ENCODE measurements at places on chromosomes 11 and 22.

GRCh38 chr11:124101737-124102136, 13.5 kb upstream of the VWA5A start:
- H3K27ac ChIP-seq, result no peak overlapping the region
- H3K27me3 ChIP-seq, result no peaks in the 10 kb centered on the region
- DNase-seq, result no peak
- no peak overlapping the region for H3K4me3 ChIP-seq

DNA sequence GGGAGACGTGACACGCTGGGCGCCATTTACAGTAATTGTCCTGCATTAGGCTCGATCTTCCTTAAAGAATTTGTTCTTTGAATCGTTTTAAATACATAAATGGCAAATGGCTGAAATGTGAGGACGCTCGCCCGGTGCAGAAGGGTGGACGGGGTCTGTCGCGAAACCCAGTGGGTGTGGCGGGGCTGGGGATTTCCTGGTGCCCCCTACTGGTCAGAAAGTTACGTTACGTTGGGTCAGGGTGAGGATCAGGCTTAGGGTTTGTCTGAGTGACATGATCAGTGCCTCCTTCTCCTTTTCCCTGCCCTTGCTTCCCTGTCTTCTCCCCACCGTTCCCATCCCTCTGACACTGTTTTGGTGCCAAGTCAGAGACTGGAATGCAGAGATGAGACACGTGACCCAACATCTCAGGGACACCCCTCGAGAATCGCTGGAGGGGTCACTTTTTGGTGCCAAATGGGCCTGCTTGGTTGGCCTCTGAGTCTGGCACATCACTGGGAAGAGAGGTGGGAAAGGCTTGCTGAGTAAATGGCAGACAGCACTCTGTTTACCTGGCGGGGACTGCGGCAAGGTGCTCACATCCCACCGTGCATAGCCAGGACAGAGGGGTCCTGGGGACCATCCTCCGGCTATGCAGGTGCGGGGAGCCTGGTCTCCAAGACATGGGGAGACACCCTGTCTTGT, 1107.6 kb downstream of the BRD1 start:
- no peak overlapping the region for H3K4me3 ChIP-seq
- no peak for DNase-seq
- no peaks in the 10 kb centered on the region for H3K4me1 ChIP-seq

GRCh38 chr11:113690619-113691569, 15.2 kb downstream of the TMPRSS5 start:
- H3K4me1 ChIP-seq, result no peaks in the 10 kb centered on the region
- H3K27me3 ChIP-seq, result no peaks in the 10 kb centered on the region
- H3K27ac ChIP-seq, result no peak overlapping the region
- no peak overlapping the region for H3K4me3 ChIP-seq

GRCh38 chr11:130181295-130182272, 22.0 kb downstream of the ST14 start:
- no peak overlapping the region for H3K4me3 ChIP-seq
- H3K27ac ChIP-seq, result no peak overlapping the region
- no peaks in the 10 kb centered on the region for H3K4me1 ChIP-seq
- no peaks in the 10 kb centered on the region for H3K36me3 ChIP-seq
- DNase-seq, result no peak

- H3K4me3 ChIP-seq, result no peak overlapping the region
- no peak for DNase-seq
- no peaks in the 10 kb centered on the region for H3K4me1 ChIP-seq
- no peak overlapping the region for H3K27ac ChIP-seq
- no peaks in the 10 kb centered on the region for H3K27me3 ChIP-seq
- H3K36me3 ChIP-seq, result no peaks in the 10 kb centered on the region
Measured at GRCh38 chr11:69215216-69215615, 59.5 kb downstream of the SMIM38 start.

DNA sequence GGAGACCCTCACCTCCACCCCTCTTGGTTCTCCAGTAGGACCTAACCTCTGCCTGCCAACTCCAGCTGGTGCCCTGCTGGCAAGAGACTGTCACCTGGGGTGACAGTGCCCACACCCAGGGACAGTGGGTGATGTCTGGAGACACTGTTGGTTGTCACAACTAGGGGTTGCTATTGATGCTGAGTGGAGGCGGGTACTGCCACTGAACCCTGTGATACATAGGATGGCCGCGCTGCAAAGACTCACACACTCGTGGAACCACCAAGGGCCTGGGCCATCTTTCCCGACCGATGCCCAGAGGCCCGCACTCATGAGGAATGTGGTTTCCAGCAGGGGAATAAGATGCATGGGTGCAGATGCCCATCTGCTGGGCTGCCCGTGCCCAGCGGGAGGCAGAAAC, 143.2 kb downstream of the SHANK2 start:
- peaks cover 3% of the 10 kb centered on the region for H3K4me1 ChIP-seq
- no peak overlapping the region for H3K4me3 ChIP-seq
- no peak for DNase-seq
- H3K27ac ChIP-seq, result no peak overlapping the region
- no peaks in the 10 kb centered on the region for H3K27me3 ChIP-seq

- H3K27ac ChIP-seq, result no peak overlapping the region
- no peak overlapping the region for H3K4me3 ChIP-seq
- H3K4me1 ChIP-seq, result peaks cover 4% of the 10 kb centered on the region
- peak; percentile 22 for DNase-seq
- H3K36me3 ChIP-seq, result no peaks in the 10 kb centered on the region
Measured at GRCh38 chr11:15711311-15711710, 596.6 kb downstream of the INSC start.

DNA sequence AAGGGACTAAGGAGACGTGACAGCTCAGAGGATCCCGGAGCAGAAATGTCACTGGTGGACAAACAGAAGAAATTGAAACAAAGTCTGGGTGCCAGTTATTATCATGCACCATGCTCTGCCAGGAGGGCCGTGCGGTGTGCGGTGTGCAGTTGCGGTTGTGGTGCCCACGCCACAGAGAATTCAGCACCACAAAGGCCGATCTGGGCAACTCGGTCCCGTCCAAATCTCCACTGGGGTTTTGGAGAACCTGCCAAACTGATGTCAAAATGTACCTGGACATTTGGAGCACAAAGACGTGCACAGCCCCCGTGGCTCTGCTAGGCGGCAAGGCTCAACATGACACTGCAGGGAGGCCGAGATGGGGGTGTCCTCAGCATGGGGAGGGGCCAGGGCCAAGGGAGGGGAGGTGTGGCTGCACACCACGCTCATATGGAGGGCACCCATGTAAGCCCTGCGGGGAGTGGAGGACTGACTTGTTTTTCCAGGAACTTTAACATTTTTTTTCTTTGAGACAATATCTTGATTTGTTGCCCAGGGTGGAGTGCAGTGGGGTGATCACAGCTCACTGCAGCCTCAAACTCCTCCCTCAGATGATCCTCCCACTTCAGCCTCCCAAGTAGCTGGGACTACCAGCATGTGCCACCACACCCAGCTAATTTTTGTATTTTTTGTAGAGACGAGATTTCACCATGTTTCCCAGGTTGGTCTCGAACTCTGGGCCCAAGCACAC, 39.4 kb downstream of the GNB1L start:
- no peaks in the 10 kb centered on the region for H3K27me3 ChIP-seq
- no peaks in the 10 kb centered on the region for H3K36me3 ChIP-seq
- H3K27ac ChIP-seq, result no peak overlapping the region
- no peak overlapping the region for H3K4me3 ChIP-seq
- no peaks in the 10 kb centered on the region for H3K4me1 ChIP-seq

DNA sequence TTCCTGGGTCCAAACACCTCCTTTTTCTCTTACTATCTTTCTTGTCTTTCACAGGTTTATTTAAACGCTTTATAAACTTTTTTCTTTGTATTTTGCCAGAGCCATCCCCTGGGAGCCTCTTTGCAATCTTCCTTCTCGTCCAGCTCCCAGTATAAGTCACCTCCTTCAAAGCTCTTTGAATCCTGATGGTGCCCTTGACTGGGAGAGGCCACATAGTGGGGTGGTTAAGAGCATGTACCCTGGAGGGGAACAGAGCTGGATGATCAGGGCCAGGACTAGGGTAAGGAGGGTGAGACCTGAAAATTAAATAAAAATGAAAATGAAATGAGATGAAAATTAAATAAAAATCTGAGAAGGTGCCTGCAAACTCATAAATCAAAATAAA, 155.0 kb downstream of the FBXO7 start:
- H3K4me1 ChIP-seq, result no peaks in the 10 kb centered on the region
- H3K4me3 ChIP-seq, result no peak overlapping the region
- no peaks in the 10 kb centered on the region for H3K36me3 ChIP-seq
- DNase-seq, result no peak
- H3K27ac ChIP-seq, result no peak overlapping the region

GRCh38 chr22:22070371-22070824, 87.8 kb upstream of the TOP3B start:
- H3K27ac ChIP-seq, result no peak overlapping the region
- no peak for DNase-seq
- H3K27me3 ChIP-seq, result peaks cover 66% of the 10 kb centered on the region
- no peaks in the 10 kb centered on the region for H3K36me3 ChIP-seq

- DNase-seq, result no peak
- no peak overlapping the region for H3K27ac ChIP-seq
- no peak overlapping the region for H3K4me3 ChIP-seq
- no peaks in the 10 kb centered on the region for H3K4me1 ChIP-seq
Measured at GRCh38 chr11:101035872-101036271, 93.7 kb downstream of the PGR start.

DNA sequence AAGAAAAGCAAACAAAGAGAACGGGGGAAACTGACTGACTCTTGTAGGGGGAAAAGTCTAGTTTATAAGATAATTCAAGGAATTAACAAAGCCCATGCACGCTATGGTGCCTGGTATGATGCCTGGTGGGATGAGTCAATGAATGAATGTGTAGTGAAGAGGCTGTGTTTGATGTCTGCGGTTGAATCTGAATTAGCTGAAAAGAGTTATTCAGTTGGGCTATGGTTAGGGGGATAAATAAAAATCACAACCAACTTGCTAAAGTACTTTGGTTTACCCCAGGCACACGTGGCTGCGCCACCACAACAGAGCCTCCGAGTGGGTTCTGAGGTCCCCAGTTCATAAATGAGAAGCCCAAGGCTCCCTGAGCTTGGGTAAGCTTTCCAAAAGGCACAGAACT, 369.3 kb upstream of the SYN3 start:
- DNase-seq, result no peak
- H3K36me3 ChIP-seq, result peaks cover 4% of the 10 kb centered on the region
- H3K27ac ChIP-seq, result no peak overlapping the region
- H3K4me1 ChIP-seq, result peaks cover 2% of the 10 kb centered on the region
- no peaks in the 10 kb centered on the region for H3K27me3 ChIP-seq

- no peak overlapping the region for H3K27ac ChIP-seq
- no peaks in the 10 kb centered on the region for H3K4me1 ChIP-seq
- no peaks in the 10 kb centered on the region for H3K27me3 ChIP-seq
- H3K4me3 ChIP-seq, result no peak overlapping the region
Measured at GRCh38 chr11:60625262-60625661, 74.2 kb upstream of the MS4A8 start.

DNA sequence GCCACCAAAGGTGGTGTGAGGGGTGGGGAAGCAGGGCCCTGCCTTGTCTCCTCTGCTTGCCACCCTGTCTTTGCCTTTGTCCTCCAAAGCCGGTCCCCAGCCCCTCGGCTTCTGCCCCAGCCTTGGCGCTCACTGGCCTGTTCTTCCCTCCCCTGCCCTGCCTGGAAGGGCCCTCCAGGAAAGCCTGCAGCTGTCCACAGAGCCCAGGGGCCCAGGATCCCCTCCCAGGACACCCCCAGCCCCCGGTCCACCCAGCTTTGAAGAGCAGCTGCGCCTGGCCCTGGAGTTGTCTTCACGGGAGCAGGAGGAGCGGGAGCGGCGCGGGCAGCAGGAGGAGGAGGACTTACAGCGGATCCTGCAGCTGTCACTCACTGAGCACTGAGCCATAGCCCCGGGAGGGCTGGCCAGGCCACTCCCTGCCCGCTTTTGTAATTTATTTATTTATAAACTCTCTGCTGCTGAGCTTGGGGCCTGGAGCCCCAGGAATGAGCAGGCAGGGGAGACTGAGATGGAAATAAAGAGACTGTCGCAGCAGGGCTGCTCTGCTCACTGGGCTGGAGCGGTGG, 1.3 kb upstream of the SSH3 start:
- peak overlapping the region; percentile 98 for H3K4me3 ChIP-seq
- no peak overlapping the region for H3K27ac ChIP-seq
- peaks cover 5% of the 10 kb centered on the region for H3K36me3 ChIP-seq
- H3K27me3 ChIP-seq, result no peaks in the 10 kb centered on the region
- H3K4me1 ChIP-seq, result peaks cover 7% of the 10 kb centered on the region
- DNase-seq, result no peak

DNA sequence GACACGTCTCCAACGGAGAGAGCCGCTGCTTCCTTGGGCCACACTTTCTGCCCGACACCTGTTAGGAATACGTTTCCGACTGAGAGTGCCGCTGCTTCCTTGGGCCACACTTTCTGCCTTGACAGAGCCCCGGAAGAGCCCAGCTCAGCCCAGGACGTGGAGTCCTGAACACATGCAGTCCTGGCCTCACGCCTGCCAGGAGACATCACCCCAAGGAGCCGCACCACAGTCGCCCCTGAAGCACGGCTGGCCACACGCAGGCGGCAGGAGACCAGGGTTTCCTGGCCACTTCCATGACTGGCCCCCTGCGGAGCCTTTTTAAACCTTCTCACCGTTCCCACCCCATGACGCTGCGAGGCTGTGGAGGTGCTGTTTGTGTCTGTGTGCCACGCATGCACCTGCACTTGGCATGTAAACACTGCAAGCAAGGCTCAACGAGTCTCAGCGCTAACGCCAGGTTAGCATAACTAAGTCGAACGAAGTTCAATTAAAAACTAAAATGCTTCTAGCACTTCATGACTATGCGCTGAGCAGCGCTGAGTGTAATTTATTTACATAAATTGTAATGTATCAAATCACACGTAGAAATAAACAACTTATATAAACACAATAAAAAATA, 8.8 kb downstream of the TOLLIP start:
- no peak for DNase-seq
- H3K4me1 ChIP-seq, result no peaks in the 10 kb centered on the region
- H3K27ac ChIP-seq, result no peak overlapping the region
- no peak overlapping the region for H3K4me3 ChIP-seq

DNA sequence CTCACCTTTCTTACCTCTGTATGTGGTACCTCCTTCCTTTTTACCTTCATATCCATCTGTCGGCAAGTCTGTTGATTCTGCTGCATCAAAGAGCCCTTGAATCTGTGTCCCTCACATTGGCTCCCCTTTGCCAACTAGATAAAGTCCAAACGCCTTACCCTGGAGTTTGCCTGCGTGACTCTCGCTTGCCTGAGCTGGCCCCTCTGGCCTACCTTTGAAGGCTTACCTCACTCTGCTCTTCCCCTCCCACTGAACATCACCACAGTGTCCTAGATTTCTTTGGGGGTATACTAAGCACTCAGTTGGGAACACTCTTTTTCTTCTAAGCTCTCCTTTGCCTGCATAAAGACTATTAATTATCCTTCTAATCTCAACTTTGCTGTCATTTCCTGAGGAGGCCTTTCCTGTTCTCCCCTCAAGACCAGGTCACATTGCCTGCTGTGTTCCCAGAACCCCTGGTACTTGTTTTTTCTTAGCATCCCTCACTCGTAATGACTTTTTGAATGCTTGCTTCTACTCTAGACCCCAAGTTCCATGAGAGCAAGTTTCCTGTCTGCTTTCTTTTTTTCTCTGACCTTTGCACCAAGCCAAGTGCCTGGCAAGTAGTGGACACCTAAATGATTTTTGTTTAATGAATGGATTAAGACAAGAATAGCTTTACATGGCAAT, 67.8 kb upstream of the ADORA2A start:
- H3K4me1 ChIP-seq, result no peaks in the 10 kb centered on the region
- H3K27ac ChIP-seq, result no peak overlapping the region
- no peak for DNase-seq
- no peak overlapping the region for H3K4me3 ChIP-seq
- peaks cover 2% of the 10 kb centered on the region for H3K36me3 ChIP-seq

GRCh38 chr11:21582791-21583190, 610.1 kb upstream of the ANO5 start:
- H3K4me3 ChIP-seq, result no peak overlapping the region
- no peaks in the 10 kb centered on the region for H3K4me1 ChIP-seq
- no peak for DNase-seq
